Activated gamma-delta T cell treated with anti-CD3 and anti-CD28 coated beads, Interleukin-2, amount 50 U/mL, for 16 hours (primary cell): ENCODE measurements at places on chromosomes 13 and 19.

DNA sequence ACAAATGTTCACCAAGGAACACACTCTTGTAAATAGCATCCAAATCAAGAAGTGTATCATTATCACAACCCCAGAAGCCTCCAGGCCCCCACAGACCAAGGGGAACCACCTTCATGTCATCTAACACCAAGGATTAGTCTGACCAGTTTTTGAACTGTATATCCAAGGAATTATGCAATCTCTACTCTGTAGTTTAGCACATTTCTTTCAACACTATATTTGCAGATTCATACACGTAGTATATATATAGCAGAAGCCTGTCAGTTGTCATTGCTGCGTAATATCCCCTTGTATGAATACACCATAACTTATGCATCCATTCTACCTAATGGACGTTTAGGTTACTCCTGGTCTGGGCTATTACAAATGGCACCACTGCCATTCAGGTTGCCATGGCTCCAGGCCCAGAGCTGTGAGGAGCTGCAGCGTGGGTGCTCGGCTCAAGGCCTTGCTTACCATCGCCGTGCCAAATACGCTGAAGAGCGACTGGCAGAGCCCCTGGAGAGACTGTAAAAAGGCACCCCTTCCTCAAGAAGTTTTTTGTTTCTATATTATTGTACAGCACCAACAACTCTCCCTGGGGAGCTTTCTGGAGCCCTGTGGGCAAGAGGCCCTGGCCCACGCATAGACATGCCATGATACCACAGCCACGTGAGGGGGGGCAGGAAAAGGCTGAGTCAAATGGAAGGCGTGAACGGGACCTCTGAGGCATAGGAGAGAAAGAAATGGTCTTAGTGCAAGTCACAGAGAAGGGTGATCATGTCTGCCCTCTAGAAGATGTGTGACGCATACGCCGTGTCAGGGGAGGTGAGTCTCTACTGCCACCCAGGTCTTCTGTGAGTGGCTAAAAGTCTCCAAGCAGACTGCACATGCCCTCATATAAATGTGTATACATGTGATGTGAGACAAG, 10.8 kb downstream of the LATS2 start:
- DNase-seq = no peak

DNA sequence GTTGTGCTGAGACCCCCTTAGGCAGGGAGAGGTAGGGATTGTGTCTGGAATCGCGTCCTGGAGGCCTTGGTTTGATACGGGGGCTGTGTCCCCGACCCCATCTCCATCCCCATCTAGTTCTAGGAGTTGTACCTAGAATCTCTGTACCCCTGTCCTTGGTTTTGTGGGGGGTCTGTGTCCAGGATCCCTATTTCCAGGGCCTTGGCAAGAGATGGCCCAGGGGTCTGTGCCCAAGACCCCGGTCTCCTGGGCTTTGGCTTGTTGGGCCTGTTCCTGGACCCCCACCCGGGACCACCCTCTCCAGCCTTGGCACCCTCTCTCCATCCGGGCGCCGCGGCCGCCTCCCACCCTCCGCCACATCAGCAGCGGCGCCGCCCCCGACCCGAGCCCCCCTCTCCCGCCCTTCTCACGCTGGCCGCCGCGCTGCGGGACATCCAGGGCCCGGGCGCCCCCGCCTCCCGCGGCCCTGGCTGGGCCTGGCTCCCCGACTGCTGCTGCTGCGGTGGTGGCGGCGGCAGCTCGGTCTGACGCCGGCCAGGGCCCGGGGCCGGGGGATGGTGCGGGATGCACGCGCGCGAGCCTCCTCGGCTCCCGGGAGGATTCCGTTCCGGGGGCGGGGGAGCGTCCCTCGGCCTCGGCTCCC, at the start of gene NUMBL:
NUMBL (minus strand) TSS at position 602 of the 643 bp plus-strand sequence; CDS start at position 434, 168 bp downstream.
- DNase-seq = no peak

DNA sequence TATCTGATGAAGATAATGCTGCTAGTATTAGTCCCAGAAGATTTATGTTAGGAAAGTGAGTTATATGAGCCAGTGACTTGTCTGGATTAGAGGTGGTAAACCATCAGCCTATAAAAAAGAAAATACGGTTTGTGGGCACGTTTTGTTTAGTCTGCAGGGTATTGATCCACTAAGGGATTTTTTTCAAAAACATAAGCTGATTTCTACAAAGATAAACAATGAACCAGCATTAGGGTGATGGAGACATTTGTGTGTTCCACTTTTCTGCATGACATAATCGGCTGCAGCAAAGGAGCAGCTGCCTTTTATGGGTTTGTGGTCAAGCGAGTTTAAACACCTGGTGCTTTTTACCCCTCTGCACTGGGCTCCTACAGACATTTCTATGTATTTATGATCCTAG, 836.4 kb upstream of the GPC6 start:
- DNase-seq = no peak

DNA sequence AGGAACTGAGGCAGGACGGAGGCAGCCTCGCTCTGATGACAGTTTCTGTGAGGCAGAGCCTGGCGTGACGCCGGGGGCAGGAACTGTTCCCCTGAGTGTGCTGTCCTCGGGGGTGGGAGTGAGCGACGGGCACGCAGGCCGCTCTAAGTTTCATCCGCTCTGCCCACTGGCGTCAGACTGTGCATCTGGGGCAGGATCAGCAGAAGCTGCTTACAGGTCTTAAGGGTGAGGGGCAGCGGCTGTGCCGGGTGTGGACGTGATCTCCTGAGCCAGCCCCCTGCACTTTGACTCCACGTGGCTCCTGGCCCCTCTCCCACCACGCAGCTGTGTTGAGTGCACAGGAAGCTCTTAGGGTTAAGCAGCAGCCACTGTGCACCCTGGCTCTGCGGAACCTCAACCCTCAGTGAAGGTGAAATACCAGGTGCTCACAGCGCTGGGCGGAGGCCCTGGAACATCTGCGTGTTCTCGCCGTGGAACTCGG, 1.5 kb downstream of the GRK1 start:
- no peak for DNase-seq

- DNase-seq = no peak
Observed at GRCh38 chr13:80313668-80314256, 27.2 kb downstream of the SPRY2 start.
